NCI-H2081 treated with DMSO at 0.1 percent for 48 hours (cell line): ENCODE measurements at places on chromosomes 12 and 14.
A peak's percentile ranks its signal among the peaks of the same experiment; 100 is the strongest.

DNA sequence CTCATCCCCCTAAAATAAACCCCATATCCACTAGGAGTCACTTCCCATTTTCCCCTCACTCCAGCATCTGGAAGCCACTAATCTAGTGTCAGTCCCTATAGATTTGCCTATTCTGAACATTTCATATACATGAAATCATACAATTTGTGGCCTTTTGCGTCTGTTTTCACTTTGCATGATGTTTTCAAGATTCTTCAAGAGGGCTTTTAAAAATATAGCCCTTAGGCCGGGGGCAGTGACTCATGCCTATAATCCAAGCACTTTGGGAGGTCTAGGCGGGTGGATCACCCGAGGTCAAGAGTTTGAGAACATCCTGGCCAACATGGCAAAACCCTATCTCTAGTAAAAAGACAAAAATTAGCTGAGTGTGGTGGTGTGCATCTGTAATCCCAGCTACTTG, 104.7 kb downstream of the VEZT start:
- DNase-seq, result no peak

GRCh38 chr12:98896938-98897337, 251.8 kb downstream of the APAF1 start:
- no peak for DNase-seq

GRCh38 chr12:110581931-110582275, 1.2 kb downstream of the PPTC7 start:
- DNase-seq, result no peak

- no peak for DNase-seq
Observed at GRCh38 chr12:102874819-102875218, 42.2 kb downstream of the PAH start.

GRCh38 chr12:6218347-6218925, 18.2 kb downstream of the CD9 start:
- no peak for DNase-seq

DNA sequence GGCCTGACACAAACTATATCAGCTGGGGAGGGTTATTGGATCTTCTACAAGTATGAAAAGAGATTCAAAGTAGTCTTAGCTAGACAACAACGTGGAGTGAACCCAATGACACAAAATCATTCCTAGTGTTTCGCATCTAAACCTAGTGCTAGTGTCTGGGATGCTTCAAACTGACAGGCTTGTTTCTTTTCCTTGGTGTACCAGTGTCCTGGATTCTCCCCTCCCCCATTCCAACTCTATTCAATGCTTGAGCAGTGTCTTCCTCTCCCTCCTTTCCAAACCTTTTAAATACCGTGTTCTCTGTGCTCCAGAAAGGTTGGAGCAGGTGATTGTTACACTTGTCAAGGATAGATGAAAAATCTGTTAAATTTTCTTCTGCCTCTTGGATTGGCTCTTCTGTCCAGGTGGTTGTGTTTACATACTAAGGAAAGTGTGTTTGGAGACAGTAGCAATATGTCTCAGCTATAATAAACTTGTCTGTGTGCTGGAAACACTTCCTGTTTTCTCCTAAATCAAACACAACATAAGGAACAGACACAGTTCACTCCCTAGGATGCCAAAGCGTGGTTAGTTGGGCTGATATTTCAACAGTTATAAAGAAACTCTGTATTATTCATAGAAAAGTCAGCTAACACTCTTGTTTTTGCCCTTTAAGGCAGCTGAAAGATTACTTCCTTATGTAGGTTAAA, 14.4 kb upstream of the GUCY2C start:
- peak; percentile 84 for DNase-seq

DNA sequence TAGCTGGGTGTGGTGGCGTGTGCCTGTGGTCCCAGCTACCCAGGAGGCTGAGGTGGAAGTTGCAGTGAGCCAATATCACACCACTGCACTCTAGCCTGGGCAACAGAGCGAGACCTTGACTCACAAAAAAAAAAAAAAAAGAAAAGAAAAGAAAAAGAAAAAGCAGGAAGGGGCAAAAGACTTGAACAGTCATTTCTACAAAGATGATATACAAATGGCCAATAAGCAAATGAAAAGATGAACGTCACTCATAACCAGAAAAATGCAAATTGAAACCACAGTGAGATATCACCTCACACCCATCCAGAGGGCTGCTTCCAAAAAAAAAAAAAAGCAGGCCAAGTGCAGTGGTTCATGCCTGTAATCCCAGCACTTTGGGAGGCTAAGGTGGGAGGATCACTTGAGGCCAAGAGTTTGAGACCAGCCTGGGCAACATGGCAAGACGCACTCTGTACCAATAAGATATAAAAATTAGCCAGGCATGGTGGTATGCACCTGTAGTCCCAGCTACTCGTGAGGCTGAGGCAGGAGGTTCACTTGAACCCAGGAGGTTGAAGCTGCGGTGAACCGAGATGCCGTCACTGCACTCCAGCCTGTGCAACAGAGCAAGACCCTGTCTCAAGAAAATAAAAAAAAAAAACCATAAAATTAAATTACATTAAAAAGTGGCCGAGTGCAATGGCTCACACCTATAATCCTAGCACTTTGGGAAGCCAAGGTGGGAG, 20.5 kb downstream of the UBC start:
- DNase-seq, result no peak

DNA sequence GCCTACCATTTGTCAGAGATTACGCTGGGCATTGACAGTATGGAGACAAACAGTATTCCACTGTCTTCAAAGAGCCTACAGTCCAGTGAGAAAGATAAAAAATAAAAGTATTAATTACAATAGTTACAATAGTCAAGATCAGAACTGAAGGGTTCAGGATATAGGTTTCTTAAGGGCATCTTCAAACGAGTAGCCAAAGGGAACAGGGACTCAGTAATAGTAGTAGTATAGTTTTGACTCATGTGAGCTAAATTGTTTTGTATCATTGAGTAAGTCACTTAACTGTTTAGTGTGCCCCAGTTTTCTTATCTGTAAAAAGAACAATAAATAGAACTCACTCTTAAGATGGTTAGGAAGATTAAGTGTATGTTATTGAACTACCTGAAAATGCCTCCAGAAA, 123.6 kb downstream of the METTL25 start:
- no peak for DNase-seq

- no peak for DNase-seq
Observed at GRCh38 chr14:89773151-89773550, 181.4 kb downstream of the EFCAB11 start.

GRCh38 chr12:62814243-62814642, 120.7 kb downstream of the PPM1H start:
- no peak for DNase-seq

DNA sequence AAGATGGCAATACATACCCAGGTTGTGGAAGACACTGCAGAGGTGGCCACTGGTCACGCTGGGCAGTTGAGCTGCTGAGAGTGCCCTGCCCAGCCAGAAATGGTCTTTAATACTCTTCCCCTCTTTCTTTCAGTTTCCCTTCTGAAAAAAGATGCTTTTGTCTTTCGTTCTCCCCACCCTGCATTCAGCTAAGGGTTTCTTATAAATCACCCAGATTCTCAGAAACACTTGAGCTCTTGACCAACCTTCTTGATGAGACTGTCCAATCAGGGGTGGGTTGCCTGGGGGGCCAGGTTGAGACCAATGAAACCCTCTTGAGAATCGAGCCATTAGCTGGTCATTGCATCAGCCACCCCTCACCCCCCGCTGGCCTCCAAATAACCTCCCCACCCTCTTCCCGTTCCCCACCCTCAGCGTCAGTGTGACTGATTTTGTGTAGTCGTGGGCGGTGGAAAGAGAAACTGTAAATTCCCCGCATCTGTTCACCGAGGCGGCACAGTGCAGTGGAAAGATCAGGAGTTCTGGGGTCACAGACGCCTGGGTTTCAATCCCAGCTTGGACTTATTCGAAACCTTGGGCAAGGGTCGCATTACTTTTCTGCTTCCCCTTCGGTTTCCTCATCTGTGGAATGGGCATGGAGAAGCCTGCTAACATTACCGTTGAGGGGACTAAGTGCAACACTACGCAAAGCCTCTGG, 52.3 kb downstream of the SLC25A47 start:
- DNase-seq, result no peak

- DNase-seq, result no peak
Observed at GRCh38 chr12:64522316-64522715, 70.4 kb downstream of the TBK1 start.

DNA sequence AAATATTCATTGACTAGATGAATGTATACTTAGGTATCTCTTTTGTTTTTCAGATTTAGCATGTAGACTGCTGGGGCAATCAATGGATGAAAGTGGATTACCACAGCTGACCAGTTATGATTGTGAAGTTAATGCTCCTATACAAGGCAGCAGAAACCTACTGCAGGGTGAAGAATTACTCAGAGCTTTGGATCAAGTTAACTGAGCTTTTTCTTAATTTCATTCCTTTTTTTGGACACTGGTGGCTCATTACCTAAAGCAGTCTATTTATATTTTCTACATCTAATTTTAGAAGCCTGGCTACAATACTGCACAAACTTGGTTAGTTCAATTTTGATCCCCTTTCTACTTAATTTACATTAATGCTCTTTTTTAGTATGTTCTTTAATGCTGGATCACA, 15.3 kb upstream of the SNAPC1 start:
- no peak for DNase-seq

- DNase-seq, result no peak
Observed at GRCh38 chr14:25118671-25119070, 68.7 kb upstream of the STXBP6 start.

DNA sequence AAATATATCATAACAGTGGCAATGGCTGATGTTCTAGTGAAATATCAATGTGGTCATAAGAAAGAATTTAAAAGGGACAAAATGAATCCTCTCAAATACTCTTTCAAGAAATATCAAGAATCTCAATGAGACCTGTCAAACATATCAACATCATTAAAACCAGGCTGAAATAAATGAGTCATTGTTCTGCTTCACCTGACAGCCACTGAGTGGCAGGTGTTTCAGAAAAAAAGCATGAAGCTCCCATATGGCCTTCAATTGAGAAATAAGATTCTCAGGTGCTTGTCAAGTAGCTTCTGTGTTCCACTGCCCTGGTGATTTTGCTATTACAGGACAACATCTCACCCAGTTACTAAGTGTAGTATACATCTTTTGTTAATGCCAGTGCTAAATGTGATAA, 21.5 kb downstream of the ANAPC5 start:
- no peak for DNase-seq

DNA sequence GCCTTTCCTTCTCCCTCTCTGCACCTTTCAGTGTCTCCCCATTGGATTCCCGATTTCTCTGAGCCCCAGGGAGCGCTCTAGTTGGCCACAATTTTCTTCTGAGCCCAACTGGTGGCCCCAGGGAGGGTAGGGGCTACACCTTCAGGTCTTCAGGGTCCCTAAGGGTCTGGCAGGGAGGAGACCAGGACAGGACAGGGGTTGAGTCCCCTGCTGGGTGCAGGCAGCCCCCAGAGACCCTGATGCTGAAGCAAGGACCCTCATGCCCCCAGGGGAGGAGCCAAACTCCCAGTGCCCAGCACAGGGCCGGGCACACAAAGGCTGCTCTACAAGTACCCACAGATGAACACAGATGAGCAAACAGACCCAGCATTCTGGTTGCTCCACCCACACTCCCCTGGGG, 12.7 kb downstream of the FOXN4 start:
- no peak for DNase-seq

DNA sequence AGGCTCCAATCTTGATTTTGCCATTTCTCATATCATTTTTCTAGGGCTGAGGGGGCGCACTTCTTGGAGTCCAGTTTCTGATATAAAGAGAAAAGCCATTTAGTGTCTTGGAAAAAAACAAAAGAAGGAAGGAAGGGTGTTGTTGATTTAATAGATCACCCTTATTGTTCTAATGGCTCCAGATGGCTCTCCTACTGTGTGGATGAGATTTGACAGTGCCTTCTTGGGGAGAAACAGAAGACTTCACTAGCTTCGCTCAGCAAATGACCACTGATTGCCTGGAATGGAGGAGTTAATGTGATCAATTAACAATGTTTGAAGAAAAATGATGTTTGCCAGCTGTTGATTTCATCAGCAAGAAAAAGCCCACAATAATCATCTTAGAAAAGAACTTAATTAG, 216.2 kb downstream of the APAF1 start:
- no peak for DNase-seq

- no peak for DNase-seq
Observed at GRCh38 chr12:38886064-38886463, 19.3 kb downstream of the CPNE8 start.

DNA sequence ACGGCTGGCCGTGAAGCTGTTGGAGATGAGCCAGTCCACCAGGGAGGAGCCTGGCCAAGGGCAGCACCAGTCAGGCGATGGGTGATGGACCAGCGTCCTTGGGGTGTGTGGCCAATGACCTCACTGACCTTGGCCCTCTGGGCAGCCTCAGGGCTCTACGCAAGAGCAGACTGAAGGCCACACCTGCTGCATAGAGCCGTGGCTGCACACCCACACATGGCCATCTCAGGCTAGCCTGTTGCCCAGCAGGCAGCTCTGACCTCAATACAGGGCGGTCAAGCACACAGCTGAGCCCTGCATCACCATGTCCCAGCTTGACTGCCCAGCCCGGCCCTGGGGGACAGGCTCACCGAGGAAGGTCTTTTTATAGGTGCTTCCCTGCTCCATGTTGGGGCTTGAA, 19.2 kb downstream of the PLEK2 start:
- no peak for DNase-seq

- no peak for DNase-seq
Observed at GRCh38 chr12:104769144-104769561, 188.9 kb downstream of the SLC41A2 start.

GRCh38 chr14:84864548-84865271, 665.2 kb upstream of the FLRT2 start:
- no peak for DNase-seq

DNA sequence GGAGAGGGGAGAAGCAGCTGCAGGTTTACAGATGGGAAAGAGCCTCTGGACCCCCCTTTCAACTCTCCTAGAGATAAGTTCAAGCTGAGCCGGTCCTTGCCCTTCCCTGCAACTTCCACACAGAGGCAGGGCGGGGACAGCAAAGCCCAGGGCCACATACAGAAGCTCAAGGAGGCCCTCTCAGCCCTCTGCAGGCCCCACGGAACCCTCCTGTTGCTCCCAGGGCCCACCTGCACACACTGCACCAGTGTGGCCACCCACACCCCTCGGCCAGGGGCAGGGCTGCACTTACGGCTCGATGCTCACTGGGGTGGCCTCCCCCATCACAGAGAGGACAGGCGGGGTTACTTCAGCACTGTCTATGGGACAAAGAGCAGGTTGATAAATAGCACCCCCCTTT, 13.0 kb upstream of the PNMA1 start:
- no peak for DNase-seq

DNA sequence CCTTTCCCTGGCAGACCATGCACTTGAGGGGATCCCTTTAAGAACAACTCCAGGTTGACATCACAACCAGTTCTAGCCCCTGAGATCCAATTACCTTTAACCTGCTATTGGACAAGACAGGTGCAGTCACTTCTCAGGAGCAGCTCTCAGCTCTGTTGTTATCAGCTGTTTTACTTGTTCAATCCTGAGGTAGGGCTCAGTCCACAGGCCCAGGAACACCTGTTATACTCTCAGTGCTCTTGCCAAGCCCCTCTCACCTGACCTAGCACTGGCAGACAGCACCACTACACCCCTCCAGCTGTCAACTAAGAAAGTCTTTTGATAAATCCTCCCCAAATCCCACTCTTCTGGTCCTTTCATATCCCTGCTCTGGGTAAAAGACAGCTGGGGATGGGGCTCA, 163.9 kb upstream of the TMTC2 start:
- DNase-seq, result no peak
